Fibroblast of the aortic adventitia (primary cell): ENCODE measurements at places on chromosomes 11 and 22. TPM values are rescaled to one million over a fixed set of nuclear protein-coding genes. Genes with fewer than 3 reads are reported as not detected.

DNA sequence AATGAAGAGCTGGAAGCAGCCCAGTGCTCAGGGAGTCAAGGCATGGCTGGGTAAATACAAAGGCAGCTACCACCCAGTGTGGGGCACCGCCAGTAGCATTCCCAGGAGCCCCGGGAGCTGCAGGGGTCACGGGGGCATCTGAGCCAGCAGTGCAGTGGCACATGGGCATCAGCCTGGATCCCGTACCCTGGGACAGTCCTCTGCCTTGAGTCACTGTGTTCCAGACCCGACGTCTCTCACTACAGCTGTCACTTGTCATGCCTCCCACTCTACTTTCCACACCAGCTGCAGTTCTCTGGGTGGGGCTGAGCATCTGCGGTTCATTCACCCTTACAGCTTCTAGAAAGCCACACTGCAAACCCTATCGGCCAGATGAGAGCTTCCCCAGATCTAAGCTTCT is 29.6 kb downstream of the DHCR7 start:
- DNase-seq, result no peak

- no peak for DNase-seq
Measured at GRCh38 chr11:135002236-135002635, 590.2 kb upstream of the B3GAT1 start.

DNA sequence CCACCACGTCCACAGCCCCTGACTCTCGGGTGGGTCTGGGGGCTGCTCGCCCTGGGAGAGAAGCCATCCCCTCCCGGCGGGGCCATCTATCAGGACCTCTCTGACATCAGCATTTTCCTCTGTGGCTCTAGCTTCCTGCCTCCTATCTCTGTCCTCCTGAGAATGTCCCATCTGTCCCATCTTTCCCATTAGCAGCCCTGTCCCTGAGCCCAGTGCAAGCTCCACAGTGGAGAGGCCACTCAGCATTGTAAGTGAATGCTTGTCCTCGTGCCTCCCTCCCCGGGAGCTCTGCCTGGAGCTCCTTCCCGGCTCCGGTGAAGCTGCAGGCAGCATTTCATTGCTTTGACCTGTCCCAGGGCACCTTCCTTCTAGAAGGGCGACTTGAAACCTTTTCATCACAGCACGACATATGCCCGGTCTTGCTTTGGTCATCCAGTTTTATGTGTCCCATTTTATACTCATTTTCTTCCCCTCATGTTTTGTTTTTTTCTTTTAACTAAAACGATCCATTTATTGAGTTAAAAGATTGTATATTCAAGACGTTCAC is 49.7 kb downstream of the RTN4R start:
- DNase-seq, result no peak

DNA sequence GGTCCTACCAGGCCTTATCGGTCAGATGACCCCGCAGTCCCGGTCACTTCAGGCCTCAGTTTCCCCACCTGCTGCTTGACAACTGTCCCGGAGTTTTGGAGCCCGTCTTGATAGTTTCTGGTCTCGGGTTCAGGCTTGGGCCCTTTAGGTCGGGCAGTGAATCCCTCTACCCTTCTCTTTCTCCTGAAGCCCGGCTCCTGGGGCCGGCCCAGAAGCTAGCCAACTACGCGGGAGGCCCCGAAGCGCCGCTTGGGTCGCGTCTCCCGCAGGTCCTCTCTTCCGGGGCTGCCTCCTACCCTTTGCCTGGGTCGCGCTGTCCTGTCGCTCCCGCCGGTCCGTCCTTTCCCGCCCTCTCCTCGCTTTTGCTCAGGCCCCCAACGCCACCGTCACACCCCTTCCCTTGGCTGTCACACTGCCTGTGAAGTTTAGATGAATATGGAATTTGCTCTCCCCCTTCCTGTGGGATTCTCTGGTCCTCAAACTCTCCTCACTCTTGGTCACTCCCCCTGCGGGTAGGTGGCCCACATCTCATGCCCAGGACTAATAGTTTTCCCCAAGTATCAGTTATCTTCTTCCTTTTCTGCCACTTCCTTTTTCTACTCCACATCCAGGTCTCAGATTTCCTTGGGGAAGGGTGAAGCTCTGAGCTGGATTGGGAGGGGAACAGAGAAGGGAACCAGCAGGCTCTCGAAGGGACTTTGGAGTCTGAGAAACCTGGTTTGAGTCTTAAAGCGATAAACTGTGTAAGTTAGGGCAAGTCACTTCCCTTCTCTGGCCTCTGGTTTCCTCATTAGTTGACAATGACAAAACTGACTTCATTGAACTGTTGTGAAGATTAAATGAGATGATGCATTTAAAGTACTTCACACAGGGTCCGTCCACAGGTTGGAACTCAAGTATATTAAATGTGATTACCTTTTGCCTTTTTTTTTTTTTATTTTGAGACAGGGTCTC is 790 bp downstream of the RAB1B start:
- DNase-seq, result peak; percentile 41

DNA sequence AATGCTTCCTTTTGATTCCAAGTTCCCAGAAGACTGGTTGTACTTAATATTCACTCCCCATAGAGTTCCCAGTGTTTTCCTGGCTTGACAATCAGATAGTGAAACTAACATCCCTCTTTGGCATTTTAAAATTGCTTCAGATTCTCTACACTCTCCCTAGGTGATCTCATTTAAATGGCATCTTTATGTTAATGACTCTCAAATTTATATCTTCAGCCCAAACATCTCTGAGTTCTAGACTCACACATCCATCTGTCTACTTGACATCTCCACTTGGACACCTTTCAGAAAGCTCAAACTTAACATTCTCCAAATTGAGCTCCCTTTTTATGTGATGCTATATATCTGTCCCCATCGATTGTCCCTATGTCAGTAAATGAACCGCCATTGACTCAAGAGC is 232.0 kb downstream of the NTM start:
- no peak for DNase-seq

GRCh38 chr11:75554258-75555022 is 7.6 kb upstream of the SERPINH1 start:
- DNase-seq, result peak; percentile 100

GRCh38 chr22:17945156-17945887 is 79.0 kb downstream of the MICAL3 start:
- DNase-seq, result no peak

- peak; percentile 76 for DNase-seq
Measured at GRCh38 chr11:102046841-102047240, 396 bp upstream of the CFAP300 start.

DNA sequence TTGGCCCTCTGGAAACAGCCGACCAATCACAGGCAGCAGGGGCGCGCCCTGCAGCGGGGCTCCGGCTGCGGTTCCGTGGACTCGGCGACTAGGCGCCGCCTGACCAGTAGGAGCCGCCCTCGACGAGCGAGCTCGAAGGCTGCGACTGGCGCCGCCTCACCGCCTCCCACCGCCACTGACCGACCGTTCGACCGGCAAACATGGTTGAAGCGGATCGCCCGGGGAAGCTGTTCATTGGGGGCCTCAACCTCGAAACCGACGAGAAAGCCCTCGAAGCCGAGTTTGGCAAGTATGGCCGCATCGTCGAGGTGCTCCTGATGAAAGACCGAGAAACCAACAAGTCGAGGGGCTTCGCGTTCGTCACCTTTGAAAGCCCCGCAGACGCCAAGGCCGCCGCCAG is at the start of gene RBMXL2:
Gene RBMXL2 (plus strand): TSS at position 78 of the 400 bp plus-strand sequence. CDS start 123 bp downstream, at position 201.
- no peak for DNase-seq

DNA sequence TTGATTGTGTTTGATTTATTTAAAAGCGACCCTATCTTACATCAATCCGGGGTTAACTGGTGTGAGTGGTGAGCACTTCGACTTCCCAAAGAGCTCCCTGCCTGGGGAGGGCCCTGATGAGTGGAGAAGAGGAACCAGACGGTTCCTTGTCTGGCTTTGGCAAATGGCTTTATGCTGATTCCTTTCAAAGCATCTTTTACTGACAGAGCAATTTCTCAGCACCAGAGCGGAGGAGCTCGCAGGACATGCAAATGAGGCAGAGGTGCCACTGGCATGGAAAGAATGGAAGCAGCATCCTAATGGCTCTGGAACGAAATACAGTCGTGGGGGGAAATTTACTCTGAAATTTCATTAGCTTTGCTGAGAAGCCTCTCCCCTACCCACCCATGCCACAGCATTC is 410.9 kb upstream of the B3GAT1 start:
- DNase-seq, result no peak

Gene TYR
- total RNA-seq, result not detected in 2 replicates

- DNase-seq, result peak; percentile 81
Measured at GRCh38 chr22:46007003-46007847, 30.3 kb upstream of the WNT7B start.

GRCh38 chr11:86765203-86765602 is 35.1 kb upstream of the PRSS23 start:
- DNase-seq, result peak; percentile 55

Gene PTPMT1
- 25.6 and 44.1 TPM in 2 replicates for total RNA-seq

DNA sequence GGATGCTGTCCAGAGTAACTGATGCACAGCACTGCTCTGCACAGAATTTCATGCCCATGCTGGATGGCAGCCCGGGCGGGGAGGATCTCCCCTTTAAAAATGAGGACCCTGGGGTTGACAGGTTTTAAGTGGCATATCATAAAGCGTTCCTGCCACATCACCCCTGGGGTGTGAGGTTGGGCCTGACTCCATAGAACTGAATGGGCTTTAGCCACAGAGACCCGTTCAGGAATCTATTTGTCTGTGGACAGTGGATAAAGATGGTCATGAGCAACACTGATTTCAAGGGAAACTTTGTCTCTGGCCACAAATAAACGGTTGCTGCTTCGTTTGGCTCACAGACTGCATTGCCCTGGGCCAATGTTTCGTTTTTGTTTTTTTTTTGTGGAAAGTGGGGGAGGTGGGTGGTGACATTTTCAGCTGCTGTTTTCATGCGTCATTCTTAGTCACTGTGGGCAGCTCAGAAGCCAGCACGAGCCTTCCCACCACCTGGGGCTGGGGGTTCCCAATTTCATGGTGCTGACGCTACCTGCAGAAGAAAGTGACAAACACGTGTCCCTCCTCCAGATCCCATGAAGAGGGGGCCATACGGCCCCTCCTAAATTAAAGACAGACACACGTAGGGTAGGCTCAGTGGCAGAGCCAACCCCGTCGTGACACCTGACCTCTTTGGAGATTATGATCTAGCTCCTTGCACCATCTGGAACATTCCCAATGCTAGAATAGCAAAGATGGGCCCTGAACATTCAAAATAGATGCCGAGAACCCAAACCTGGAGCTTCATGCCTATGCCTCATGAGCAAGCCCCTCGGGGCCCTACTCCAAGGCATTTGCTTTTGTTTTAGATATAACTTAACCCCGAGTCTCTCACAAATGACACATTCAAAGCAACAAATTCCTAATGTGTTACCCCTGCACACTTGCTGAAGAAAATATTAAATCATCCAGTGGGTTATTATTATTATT is 54.8 kb upstream of the PHF21B start:
- DNase-seq, result peak; percentile 58

Gene RAC2
- 5.6 and 14.4 TPM in 2 replicates for total RNA-seq

Gene IL17RA
- 5.2 and 5.3 TPM in 2 replicates for total RNA-seq

Gene APOA4
- not detected in 2 replicates for total RNA-seq

GRCh38 chr11:103947546-103947919 is 88.9 kb upstream of the DDI1 start:
- DNase-seq, result peak; percentile 91

Gene BAIAP2L2
- total RNA-seq, result 3.2 and 6.0 TPM in 2 replicates

Gene BTBD18
- 0.09 TPM in 1 of 2 replicates, not detected in the other for total RNA-seq

- DNase-seq, result no peak
Measured at GRCh38 chr11:120404495-120404894, 68.3 kb downstream of the ARHGEF12 start.

DNA sequence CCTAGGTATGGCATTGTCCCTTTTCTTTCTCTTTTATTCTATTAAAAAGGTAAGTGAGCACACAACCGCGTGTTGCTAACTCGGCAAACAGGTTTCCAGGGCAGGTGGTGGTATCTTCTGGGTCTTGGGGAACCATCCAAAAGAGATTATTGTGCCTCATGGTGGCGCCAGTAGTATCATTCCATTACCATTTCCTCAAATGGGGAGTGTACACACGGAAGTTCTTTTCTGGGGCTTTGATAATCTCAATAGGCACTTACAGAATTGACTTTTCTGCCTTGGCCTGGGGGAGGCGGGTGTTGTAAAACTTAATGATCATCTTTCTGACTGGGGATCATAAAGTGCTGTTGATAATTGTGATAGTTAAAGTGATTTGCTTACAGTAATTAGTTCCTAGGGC is 234.1 kb downstream of the KIRREL3 start:
- no peak for DNase-seq
